ENCODE measurements at places on chromosomes 2 and 18. TPM values are rescaled to one million over a fixed set of nuclear protein-coding genes. Genes with fewer than 3 reads are reported as not detected.

GRCh38 chr18:7141287-7141686 lies 23.7 kb upstream of the LAMA1 start:
- no peak for DNase-seq

GRCh38 chr2:113390124-113390849 lies 47.2 kb upstream of the ZNG1B start:
- peak; percentile 49 for DNase-seq

DNA sequence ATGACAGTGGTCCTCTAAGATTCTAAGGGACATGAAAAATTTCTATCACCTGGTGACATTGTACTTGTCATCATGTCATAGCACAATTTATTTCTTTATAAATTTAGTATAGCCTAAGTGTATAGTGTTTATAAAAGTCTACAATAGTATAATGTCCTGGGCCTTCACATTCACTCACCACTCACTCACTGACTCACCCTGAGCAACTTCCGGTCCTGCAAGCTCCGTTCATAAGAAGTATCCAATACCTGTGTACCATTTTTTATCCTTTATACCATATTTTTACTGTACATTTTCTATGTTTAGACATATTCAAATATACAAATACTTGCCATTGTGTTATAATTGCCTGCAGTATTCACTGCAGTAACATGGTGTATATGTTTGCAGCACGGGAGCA lies 72.8 kb upstream of the DSEL start:
- DNase-seq: no peak

DNA sequence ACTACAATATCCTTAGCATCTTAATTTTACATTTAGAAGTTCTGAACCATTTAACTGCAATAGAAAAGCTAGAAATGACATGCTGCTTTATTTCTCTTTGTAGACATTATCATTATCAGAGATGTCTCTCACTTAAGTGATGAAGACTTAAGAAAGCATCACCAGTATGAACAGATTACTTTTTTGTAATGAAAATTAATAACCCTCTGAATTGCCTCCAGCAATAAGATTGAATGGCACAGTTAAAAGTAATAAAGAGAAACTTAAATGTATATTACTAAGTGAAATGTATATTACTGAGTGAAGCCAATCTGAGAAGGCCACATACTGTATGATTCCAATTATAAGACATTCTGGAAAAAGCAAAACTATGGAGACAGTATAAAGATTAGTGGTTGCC lies 89.4 kb downstream of the PID1 start:
- no peak for DNase-seq

DNA sequence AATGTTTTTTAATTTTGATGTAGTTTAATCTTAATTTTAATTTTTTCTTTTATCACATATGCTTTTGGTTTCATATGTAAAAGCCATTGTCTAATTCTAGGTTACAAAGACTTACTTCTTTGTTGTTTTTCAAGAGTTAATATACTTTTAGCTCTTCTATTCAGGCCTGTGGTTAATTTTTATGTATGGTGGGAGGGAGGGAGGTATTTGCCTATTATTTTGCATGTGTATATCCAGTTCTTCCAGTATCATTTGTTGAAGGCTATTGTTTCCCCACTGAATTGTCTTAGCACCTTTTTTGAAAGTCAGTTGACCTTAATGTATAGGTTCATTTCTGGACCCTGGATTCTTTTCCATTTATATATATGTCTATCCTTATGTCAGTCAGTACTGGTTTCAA lies 23.4 kb downstream of the USP14 start:
- DNase-seq: no peak

DNA sequence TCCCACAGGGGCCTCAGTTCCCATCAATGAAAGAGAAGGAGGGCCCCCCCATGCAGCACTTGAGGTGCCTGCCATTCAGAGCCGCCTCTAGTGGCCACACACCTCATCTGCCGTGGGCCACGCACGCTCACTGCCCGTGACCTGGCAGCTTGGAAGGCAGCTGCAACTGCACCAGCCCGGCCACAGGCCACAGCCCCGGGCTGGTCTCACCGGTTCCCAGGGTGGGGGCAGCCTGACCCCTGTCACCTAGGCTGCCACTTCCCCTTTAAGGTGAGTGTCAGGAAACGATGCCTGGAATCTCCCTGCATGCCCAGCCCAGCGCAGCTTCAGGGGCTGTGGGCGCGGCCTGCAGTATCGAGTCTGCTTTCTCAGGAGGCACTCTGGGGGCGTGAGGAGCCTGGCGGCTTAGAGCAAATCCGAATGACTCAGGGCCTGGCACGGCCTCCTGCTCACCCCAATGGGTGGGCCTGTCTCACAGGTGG lies 2.6 kb downstream of the MAB21L4 start:
- no peak for DNase-seq

- DNase-seq: no peak
Measured at GRCh38 chr2:151869291-151869690, 41.1 kb upstream of the ARL5A start.

DNA sequence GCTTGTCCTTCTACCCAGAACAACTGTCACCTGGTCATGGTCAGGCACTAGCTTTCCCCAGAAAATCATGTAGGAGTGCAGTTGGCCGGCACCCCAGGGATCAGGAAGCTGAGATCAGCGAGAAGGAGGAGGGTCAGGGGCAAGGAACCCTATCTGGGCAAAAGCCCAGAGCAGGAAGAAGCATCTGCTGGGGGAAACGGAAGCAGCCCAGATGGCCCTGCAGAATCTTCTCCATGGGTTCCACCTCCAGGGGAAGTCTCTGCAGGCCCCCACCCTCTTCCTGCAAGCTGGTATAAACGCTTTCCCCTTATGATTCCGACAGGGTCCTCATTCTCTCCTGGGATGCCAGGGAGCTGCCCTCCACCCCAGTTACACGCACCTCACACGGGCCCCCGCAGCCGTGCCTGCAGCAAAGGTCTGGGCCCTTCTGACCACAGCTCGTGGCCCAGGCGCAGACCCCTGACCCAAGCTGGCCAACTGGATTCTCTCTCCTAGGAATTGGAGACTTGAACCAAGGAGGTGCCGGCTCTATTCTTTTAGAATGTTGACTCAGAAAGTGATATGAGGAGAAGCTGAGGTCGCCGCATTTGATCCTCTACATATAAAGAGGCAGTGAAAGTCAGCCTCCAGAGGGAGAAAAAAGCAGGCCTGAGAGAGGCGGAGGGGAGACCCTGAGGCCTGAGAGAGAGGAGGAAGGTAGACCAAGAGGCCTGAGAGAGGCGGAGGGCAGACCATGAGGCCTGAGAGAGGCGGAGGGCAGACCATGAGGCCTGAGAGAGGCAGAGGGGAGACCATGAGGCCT lies 71.0 kb downstream of the STPG4 start:
- no peak for DNase-seq

GRCh38 chr2:10234409-10235094 lies 68.2 kb upstream of the HPCAL1 start:
- DNase-seq: no peak

Gene IL37
- polyA plus RNA-seq: not detected

DNA sequence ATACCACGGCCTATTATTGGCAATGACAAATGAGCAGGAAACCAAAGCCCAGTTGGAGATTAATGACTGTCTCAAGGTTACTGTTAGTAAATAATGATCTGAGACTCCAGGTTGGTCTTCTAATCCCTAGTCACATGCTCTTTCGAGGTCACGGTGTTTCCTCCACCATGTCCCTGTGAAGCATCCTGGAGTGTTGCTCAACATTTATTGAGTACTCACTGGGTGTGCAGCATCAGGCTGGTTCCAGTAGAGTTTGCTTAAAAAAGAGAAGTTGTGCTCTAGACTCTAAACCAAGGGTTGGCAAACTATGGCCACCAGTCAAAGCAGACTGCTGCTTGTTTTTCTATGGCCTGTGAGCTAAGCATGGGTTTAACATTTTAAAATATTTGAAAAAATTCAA lies 263.8 kb upstream of the ATP5MC3 start:
- DNase-seq: no peak

DNA sequence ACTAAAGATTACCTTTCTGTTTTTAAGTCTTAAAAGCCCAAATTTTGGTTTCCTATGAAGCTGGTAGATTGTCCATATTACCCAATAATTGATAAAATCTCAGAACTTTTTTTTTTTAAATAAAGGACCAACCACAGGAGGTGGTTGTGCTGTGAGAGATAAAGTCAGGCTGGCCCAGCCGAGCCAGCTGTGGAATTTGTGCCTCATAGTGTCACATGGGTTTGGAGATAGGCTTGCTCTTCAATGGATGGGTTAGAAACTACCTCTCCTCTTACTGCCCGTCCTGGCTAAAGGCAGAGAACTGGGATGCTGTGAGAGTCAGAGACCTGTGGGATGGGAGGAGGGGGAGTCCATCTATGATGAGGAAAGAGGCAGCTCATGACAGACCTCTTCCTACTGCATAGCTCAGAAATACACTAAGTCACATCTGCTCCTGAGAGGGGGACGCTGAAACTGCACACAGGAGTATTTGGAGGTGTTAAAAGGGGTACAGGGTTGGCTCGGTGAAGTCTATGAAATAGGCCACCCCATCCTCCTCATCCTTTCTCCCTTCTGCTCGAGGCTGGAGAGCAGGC lies 99.7 kb upstream of the MGAT4A start:
- DNase-seq: no peak
